Ecto neural progenitor cell (in vitro differentiated cells): ENCODE measurements at places on chromosomes 12 and 14.

DNA sequence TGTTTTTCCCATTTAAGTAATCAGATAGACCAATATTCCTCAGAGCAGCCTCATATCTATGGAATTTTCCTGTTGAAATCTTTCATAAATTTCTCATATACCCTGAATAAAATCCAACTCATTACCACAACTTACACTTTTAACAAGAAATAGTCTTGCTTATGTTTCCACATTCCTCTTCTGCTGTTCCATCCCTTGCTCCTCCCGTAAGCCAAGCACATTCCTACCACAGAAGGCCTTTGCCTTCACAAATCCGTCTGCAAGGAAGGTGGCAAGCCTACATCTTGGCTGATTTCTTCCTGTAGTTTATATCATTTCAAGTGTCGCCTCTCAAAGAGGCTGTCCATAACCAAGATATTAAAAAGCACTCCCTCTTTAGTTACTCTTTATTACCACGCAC, 127.7 kb downstream of the C12orf50 start:
- DNase-seq, result no peak

- no peak for DNase-seq
These were observed 93.1 kb downstream of the RMST start for GRCh38 chr12:97555547-97556187.

GRCh38 chr14:54310151-54310850, 86.5 kb upstream of the CDKN3 start:
- DNase-seq, result no peak

GRCh38 chr14:49405291-49405690, 180.9 kb downstream of the RPS29 start:
- DNase-seq, result no peak

DNA sequence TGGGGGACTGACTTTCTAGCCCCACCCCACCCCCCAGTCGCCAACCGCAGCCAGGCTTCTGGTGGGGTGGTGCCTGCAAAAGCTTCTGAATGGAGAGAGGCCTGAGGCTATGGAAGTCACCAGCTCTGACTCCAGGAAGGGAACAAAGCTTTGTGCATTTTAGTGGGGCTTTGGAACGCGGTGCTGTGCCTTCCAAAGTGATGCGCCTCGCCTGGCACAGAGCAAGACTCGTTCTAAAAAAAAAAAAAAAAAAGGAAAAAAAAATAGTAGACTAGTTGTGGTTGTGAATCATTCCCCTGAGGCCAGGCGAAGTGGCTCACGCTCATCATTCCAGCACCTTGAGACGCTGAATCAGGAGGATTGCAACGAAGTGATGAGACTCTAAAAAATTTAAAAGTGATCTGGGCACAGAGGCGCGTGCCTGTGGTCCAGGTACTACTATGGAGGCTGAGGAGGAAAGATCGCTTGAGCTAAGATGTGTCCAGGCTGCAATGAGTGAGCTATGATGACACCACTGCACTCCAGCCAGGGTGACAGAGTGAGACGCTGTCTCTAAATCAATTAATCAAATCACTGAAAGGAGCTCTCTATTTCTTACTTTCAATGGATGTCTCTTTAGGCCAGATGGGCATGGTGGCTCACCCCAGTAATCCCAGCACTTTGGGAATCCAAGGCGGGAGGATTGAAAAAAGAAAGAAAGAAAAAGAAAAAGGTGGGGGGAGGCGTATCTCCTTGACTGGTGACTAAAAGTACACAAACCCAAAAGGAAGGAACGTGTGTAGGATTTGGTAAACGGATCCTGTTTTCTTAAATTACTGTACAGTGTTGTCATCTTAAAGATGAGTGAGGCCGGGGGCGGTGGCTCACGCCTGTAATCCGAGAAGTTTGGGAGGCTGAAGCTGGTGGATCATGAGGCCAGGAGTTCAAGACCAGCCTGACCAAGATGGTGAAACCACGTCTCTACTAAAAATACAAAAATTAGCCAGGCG, 259.6 kb upstream of the ALG10B start:
- no peak for DNase-seq

DNA sequence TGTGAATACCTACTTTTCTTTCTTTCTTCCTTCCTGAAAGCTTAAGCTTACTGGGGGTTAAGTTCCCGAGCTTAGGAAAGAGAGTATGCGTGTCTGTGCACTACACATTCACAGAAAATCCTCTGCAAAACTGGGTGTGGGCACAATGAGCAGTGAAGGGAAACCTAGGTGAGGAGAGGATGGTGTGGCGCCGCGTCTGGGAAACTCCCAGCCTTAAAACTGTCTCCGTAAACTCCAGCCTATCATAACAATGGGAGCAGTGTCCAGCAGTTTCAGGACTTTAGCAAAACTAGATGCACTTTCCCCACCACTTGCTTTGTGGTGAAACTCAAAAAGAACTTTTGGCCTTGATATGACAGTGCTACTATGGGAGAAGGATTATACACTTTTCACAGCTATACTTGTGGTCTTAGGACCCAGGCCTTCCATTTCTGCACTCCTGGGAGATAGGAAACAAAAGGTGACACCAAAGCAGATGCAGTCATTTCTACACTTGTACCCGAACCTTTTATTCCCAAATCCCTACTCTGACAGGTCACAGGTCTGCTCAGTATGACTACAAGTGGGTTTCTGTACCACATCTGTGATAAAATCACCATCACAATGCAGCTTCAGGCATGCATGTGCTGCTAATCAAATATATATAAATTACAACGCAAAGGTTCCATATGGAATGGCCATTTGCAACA, 10.4 kb downstream of the AKAP5 start:
- DNase-seq, result no peak

DNA sequence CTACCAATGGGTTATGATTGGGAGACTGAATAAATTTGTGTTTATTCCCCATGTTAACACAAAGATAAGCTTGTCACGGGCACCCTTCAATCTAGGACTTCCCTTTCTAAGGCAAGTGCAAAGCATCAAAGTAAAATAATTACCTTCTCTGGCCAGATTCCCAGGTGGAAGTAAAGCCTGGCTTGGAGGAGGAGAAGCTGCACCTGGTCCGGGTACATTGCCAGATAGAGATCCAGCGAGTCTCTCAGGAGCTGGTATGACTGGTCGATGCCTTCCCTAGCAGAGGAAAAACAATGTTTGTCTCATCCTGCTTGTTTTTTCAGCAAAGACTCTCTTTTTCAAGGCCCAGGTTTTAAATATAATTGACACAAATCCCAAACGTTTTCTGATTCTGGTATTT, 24.9 kb downstream of the FBXO21 start:
- no peak for DNase-seq

DNA sequence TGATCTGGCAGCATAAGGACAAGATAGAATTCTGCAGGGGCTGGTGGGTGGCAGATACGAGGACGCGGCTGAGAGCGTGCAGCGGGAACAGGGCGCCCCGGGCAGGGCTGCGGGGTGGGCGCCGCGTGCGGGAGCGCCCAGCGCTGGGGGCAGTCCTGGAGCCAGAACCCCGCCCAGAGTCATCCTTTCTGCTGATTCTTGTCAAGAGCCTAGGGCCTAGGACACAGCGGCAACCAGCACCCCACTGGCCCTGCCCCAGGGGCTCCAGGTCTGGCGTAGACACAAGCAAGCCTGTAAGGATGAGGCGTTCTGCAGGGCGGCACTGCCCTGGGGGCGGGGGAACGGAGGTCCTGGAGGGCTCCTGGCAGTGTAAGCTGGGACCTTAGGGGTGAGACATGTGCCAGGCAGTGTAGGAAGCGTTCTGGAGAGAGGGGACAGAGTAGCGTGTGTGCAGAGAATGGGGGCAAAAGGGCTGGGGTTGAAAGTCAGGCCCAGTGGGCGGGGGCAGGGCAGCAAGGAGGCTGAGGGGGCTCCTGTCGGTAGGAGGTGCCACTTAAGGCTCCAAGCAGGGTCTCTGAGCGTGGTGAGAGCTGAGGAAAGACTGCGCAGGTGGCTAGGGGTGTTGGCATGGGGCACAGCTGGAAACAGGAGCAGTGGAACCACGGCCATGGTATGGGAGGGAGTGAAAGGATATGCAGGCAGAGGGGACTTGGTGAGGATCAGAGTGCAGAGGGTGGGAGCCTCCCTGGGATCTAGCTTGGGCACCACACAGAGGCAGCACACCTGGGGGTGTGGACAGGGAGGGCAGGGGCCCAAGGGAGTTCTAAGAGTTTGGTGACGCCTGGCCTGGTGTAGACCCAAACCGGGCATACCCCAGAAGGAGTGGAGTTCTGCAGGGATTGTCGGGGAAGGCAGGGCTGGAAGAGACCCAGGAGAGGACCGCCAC, 845 bp upstream of the AHNAK2 start:
- DNase-seq, result no peak

DNA sequence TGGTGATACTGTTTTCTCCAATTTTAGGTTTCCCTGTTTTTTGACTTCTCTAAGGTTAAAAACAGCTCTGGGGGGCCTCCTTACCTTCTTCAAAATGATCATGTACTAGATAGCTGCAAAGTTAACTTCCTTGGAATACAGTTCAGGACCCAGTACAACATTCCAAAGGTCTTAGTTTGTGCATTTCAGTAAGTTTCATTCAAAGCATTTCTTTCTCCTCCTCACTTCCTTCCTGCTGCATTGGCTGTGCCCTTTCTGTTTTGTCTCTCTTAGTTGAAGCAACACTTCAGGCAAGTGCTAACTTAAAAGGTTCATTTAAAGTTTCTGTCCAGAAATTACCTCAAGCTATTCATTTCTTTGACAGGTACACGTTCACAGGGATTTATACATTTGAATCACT, 95.7 kb downstream of the SCN8A start:
- DNase-seq, result no peak

- DNase-seq, result no peak
These were observed 4.7 kb upstream of the TMEM229B start for GRCh38 chr14:67493092-67493717.

- no peak for DNase-seq
These were observed 25.9 kb upstream of the NID2 start for GRCh38 chr14:52094546-52095271.

GRCh38 chr12:115481141-115481540, 796.4 kb downstream of the MED13L start:
- no peak for DNase-seq

- DNase-seq, result peak; percentile 48
These were observed 91.6 kb downstream of the DHRS2 start for GRCh38 chr14:23727566-23728335.

- no peak for DNase-seq
These were observed 5.8 kb upstream of the BEGAIN start for GRCh38 chr14:100592972-100593371.

GRCh38 chr12:28558250-28558649, 368.0 kb downstream of the CCDC91 start:
- no peak for DNase-seq

GRCh38 chr14:64450255-64450654, 15.0 kb upstream of the AKAP5 start:
- DNase-seq, result no peak

- DNase-seq, result no peak
These were observed 6.8 kb upstream of the UNC119B start for GRCh38 chr12:120703311-120703942.

DNA sequence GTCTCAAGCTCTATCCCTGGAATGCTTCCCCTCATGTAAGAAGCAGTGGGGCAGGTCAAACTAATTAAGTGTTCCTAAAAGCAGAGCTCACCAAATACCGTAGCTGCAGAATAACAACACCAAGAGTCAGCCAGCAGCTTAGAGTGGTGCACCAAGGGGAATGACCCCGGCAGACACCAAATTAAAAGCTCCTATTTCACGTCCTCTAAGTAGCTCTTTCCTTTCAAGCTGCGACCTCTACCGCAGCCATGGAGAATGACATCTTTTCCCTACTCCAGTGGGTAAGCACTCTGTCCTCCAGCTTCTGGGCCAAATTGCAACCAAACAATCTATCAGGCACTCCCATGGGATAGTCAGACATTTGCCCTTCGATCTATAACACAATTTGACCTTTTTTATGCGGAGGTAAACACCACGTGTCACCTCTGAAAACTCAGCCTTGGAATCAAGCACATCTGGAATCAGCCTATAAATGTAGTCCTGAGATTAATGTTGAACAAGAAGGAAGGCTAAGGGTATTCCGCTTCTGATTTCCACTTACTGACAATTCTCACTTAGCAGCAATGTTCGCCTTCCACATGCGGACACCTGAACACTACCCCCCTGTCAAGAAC, 67.6 kb upstream of the CDKN3 start:
- peak; percentile 74 for DNase-seq

DNA sequence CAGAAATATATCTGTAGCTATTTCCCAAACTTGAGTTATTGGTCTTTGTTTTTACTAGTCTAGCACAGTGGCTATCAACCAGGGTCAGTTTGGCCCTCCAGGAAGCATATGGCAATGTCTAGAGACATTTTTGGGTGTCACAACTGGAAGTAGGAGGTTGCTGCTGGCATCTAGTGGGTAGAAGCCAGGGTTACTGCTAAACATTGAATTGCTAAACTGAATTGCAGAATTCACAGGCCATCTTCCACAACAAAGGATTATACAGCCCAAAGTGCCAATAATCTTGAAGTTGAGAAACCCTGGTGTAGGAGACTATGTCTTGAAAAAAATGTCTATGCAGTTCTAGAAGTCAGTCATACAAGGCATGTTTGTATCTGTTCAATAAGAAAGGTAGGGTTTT, 27.7 kb downstream of the ARHGAP5 start:
- DNase-seq, result no peak

DNA sequence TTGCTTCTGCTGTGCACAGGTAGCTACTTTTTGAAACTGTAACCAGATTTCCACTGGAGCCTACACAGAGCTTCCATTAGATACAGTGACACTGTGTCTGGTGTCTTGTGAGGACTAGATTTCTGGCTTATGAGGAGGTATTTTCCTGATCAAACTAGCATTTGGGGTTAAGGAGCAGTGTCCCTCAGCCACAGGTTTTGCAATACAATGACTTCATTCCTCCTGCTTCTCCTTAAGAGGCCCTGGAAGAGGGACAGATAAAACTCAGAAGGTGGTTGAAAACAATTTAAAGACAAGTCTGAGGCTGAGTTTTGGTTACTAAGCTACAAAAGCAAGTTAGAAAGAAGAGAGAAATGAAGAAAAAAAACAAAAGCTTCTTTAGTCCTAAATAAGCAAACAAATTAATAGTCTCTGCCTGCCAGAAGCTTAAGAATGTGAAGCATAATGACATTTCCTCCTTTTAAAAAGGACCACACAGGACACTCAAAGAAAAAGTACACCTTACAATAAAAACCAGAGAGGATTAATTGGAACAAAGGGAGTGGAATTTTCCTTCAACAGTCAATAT, 53.0 kb downstream of the PKP2 start:
- DNase-seq, result no peak

GRCh38 chr12:115108129-115109100, 424.4 kb upstream of the TBX3 start:
- DNase-seq, result no peak
